ENCODE measurements at places on chromosomes 7 and 10.

GRCh38 chr7:80508440-80508839 is 3.4 kb downstream of the GNAT3 start:
- no peak for DNase-seq

GRCh38 chr7:30907527-30908267 is 4.0 kb upstream of the AQP1 start:
- DNase-seq, result no peak

DNA sequence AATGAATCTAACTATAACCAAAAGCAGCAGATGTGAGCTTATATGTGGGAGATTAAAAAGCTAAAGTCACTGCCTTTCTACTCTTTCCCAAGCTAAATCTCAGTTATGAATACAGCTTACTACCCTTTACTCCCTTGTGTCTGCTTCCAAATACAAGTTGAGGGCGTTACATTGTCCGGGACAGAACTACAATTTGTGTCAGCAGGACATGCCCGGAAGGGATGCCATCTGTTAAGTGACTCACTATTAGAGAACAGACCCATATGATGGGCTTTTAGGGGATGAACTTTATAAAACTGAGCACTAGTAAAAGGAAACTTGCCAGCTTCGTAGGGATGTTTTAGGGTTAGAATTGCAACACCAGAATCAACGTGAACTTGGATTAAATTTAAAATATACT is 299.7 kb upstream of the CSTF2T start:
- DNase-seq, result no peak

DNA sequence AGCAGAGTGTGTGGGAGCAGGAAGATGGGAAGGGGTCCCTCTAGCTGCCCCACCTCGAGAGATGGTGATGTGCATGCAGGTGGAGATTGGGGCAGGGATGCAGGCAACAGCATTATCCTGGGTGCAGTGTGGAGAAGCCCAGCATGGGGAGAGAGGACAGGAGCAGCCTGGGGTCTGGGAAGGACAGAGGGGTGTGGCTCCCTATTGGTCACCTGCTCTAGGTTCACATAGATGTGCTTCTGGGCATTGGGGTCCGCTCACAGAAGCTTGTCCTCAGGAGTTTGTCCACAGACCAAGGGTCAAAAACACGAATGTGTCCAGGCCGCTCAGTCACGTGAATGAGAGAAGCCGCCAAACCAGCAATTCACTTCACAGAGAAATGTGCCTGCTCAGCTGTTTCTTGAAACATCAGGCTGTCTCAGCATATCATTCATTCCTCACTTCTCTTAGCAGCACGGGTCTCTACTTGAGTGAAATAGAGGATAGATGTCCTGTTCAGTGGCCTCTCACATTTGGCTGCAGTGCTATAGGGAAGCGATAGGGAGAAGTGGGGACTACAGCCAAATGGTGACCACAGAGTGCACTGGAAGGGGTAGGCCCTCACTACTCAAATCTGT is 11.5 kb upstream of the SLC29A3 start:
- DNase-seq, result no peak

DNA sequence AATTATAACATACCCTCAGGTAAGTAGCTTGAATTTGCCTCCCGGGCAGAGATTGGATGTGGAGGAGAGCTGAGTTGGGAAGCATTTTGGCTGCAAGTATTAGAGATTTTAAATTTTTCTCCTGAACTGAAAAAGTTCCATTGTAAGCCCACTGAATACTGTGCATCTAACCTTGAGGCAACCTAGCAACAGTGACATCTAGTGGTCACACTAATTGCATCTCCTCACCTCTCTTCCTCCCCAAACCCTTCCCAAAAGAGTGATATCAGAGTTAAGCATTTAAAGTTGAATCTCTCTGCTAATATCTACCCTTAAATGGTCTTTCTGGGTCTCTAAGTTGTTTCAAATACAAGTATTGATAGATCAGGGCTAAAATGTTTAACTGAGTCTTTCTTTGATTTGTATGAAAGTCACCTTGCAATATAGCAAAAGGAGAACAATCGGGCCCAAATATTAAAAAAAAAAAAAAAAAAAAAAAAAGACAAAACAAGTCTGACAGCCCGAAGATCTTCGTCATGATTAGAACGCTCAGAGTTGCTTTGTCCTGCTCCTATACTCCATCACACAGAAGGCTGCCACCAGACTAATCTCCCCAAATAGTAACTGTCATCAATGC is 40.4 kb upstream of the DLX5 start:
- peak; percentile 11 for DNase-seq

DNA sequence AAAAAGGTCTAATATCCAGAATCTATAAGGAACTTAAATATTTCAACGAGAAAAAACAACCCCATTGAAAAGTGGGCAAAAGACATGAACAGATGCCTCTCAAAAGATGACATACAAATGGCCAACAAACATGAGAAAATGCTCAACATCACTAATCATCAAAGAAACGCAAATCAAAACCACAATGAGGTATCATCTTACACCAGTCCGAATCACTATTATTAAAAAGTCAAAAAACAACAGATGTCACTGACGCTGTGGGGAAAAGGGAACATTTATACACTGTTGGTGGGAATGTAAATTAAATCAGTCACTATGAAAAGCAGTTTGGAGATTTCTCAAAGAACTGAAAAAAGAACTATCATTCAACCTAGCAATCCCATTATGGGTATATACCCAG is 6.0 kb downstream of the VWDE start:
- DNase-seq, result no peak

GRCh38 chr7:107387128-107387527 is 82.7 kb upstream of the GPR22 start:
- DNase-seq, result no peak

DNA sequence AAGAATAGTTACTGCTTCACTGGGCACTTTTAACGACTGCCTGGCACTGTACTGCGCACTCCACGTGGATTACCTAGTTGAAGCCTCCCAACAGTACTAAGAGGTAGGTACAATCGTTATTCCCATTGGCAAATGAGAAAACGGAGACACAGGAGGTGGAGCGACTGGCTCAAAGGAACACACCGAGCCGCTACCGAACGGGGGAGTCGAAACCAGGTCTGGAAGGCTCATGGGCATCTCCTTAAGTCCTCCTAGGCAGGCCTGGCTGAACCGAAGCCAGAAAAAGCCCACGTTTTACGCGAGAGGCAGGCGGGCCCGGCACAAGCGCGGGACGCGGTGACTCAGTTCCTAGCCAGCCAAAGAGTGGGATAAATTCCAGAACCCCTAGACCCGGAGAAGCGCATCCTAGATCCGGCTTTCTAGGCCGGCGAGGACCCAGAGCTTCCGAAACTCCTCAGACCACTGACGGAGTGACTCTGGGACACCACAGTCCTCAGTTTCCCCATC is 472 bp downstream of the PDAP1 start:
- DNase-seq, result no peak

- DNase-seq, result no peak
These were observed 137.3 kb downstream of the CELF2 start for GRCh38 chr10:11154849-11155498.

- DNase-seq, result no peak
These were observed 26.6 kb upstream of the GJD4 start for GRCh38 chr10:35578618-35578956.

GRCh38 chr7:142349670-142350405 is 92.0 kb upstream of the PRSS58 start:
- DNase-seq, result no peak

- peak; percentile 36 for DNase-seq
These were observed 81.8 kb downstream of the PAX2 start for GRCh38 chr10:100826983-100827818.

DNA sequence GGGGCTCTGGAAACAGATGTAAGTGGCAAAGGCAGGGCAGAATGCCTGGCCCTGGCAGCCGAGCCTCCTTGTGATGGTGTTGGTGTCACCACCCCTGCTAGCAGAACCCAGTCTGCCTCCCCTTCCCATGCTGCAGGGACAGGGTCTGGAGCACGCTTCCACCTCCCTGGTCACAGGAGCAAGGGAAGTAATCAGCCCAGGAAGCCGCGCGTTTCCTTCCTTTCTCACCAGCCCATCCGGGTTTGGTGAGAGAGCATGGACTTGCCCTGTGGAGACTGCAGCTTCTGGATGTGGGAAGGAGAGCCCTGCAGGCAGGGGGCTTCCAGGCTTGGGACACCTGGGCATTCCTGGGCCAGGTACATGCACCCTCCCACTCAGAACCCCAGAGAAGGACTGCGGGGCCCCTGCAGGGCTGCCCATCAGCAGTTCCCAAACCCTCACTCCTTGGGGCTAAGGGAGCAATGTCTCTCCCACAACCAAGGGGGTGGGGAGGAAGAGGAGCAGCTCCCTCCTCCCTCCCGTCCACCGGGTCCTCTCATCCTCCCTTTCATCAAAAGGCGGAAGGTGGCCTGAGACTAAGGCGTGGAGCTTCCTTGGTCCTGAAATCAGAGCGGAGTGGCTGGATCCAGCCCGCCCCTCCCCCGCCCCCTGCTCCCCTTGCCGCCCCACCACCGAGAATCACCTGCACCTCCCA is 1.8 kb downstream of the MMRN2 start:
- DNase-seq, result no peak

DNA sequence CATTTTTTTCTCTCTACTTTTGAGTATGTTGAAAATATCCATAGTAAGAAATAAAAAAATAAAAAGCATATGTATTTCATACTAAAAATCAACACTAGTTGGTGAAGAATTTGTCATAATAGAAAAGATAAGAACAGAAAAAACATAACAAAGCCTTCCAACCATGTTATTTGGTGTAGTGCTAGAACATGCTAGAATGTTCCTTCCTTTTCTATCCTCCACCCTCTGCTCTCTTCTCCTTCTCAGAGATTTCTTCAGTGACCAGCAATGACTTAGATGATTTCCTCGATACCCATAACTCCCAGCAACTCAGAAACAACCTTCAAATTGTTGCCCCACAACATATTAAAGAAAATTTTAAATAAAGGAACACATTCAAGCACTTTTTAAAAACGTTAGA is 2.6 kb downstream of the ZC3HAV1 start:
- DNase-seq, result no peak

- no peak for DNase-seq
These were observed 196.1 kb upstream of the LRGUK start for GRCh38 chr7:133931053-133931452.

- DNase-seq, result peak; percentile 88
These were observed 15.1 kb downstream of the PSAP start for GRCh38 chr10:71835671-71836595.

DNA sequence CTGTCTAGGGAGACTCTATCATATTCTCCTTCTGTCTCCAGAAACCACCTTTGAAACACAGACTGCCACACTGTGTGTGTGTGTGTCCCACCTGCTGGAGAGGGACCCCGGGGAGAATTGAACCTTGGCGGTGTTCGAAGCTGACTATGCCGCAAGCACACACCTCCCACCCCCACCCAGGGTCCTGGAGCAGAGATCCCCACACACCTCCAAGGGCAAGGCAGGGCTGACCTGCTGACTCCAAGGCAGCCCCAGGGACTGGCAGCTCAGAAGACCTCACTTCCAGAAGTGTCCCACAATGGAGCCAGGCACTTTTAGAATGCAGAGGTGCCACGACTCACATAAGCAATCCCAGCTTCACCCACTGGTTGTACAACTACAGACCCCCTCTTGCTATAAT is 13.1 kb downstream of the DRGX start:
- DNase-seq, result no peak

- DNase-seq, result no peak
These were observed 46.7 kb upstream of the RBM33 start for GRCh38 chr7:155597753-155598140.

DNA sequence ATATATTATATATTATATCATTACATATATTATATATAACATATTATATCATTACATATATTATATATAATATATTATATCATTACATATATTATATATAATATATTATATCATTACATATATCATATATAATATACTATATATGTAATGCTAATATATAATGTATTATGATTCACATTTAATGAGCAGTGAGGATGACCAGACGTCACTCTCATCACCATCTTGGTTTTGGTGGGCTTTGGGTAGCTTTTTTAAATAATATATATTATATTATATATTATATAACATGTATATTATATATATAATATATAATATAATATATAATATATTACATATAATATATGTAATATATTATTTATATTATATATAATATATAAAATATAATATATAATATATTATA is 1189.4 kb upstream of the AUTS2 start:
- no peak for DNase-seq

DNA sequence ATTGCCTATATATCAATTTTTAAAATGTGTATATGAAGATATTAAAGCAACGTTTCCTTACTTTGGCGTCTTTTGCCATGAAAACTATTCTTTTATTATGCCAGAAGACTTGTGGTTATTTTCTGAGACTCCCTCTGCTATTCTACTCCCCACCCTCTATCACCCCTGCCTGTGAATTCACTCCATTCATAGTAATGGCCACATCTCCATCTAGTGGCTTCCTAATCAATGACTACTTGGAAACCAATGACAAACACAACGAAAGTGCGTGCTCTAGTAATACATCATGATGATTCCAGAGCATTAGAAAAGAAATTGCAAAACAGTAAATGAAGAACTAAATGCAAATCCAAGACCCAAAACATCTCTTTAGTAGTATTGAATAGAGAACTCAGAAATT is 186.7 kb upstream of the HGF start:
- no peak for DNase-seq

DNA sequence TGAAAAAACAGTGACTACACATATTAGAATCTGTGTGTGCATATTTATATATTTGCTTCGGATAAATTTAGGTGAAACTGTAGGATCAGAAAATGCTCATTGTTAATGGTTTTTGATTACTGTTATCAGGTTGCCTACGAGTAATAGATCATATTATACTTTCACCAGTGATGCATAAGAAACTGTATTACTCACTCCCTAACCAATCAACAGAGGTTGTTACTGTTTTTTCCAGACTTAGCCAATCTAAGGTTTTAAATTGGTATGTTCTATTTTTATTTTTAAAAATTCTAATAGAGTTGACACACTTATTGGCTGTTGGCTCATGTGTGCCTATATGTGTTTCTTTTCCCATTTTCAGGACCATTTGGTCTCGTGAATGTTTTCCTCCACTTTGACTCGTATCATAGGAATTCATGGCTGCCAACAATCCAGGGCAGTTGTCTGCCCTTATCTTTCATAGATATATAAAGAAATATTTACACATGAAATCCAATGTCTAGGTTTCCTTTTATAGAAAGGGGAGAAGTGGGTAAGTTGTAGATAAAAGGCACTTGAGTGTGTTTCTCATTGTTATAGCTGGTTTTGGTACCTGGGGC is 59.2 kb downstream of the ANLN start:
- no peak for DNase-seq

DNA sequence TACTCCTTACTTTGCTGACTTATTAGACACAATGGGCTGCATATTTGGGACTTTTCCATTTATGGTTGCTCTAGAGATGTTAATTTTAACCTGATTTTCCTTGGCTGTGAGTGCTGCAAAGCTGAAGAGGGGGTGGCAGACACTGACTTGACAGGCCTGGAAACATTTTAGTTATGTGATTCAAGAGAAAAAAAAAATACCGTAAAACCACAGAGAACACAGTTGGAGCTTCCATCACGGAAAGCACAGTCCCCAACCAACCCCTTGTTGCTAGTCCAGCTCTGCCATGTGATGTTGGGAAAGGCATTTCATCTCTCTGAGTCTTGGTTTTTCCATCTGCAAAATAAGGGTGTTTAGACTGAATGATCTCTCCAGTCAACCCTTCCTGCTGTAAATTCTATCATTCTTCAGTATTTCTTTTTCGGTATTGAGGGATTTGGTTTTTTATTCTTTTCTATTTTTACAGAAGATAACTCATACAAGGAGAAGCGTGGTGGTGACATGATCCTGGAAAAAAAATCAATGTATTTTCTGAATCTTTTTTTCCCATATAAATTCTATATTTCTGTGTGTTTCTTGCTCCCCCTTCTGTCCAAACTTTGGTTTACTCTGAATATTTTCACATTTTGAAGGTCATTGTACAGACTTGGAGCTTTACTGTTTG is 246.1 kb downstream of the REEP3 start:
- no peak for DNase-seq
